ENCODE measurements at places on chromosomes 2 and 18.
A peak's percentile ranks its signal among the peaks of the same experiment; 100 is the strongest.

DNA sequence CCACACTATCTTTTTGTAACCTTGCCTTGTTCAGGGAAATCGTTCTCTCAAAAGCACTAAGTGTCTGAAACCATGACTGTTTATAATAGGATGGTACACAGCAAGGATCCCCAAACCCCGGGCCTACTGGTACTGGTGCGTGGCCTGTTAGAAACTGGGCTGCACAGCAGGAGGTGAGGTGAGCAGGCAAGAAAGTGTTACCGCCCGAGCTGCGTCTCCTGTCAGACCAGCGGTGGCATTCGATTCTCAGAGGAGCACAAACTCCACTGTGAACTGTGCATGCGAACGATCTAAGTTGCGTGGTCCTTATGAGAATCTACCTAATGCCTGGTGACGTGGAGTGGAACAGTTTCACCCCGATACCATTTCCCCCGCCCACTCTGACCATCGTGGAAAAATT lies 81.8 kb upstream of the KCNJ3 start:
- no peak for DNase-seq

- DNase-seq = no peak
These were observed 39.9 kb downstream of the NGEF start for GRCh38 chr2:232973011-232973735.

DNA sequence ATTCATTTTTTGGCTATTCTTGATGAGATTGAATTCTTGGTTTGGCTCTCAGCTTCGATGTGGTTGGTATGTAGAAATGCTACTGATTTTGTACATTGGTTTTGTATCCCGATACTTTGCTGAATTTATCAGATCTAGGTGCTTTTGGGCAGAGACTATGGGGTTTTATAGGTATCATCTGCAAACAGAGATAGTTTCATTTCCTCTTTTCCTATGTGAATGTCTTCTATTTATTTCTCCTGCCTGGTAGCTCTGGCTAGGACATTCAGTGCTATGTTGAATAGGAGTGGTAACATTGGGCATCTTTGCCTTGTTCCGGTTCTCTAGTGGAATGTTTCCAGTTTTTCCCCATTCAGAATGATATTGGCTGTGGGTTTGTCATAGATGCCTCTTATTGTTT lies 5.5 kb upstream of the TACR1 start:
- no peak for DNase-seq

DNA sequence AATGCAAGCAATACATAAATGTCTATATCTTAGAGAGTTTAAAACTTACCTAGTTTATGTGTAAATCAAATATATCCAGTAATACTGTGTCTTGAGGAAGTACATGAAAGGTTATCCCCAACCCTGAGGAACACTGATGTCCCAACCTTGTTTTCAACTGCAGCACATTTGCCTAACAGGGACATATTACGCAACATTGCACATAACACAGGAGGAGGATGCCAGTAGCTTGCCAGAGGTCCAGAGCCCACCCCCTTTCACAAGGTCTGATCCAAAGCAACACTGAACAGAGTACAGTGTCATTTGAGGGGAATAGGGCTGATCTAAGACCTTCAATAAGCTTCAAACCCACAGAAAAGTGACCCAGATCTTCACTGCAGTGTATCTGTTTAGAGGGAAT lies 678.5 kb downstream of the ARHGAP15 start:
- DNase-seq = no peak

DNA sequence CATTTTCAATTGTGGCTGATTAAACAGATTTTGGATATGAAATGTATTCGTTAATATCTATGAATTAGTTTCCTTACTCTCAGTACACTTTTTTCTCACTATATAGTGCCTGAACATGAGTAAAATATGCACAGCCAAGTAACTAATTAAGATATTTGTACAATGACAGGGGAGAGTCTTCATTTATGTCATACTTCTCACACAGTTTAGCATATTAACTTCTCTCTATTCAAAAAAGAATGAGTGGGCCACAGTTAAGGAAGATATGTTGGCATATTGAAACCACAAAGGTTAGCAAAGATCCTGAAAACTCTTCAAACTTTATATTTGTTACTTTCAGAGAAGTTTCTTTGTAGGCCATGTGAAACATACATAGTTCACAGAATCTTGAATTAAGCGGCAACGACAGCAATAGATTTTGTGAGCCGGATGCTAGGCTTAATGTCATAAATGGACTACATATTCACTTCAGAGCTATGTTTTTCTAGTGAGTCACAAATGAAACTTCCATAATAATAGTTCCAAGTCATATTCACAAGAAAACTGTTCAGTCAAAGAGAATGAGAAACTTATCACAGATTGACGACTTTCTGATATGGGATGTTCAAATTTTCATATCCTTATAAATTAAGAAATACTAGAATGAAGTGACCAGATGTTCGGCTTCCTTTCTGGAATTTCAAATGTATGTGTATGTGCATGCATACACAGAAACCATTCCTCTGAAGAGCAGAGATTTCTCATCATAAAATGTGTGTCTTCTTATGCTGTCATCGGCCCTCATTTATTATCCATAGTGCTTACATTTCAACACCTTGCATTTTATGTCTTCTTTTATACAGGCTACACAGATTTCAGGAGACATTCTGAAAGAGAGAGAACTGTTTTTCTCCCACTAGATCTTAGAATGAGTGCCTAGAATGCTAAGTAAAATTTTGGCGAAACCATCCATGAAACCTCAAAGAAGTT lies 584.0 kb downstream of the SATB2 start:
- DNase-seq = no peak

DNA sequence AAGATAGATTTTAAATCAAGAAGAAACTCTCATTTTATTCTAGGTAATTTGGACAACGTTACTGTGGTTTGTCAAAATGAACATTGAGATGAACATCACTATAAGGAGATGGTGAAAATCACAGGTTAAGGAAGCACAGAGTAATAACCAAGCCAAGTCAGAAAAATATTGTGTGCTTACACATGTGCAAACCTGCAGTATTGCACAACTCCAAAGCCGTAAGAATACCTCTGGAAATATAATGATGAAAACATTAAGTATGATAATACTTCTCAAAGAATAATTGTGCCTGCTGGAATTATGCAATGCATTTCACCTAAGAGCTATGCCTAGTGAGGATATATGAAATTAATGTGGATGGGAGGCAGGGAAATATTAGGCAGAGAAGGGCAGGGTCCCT lies 21.1 kb upstream of the GALNT5 start:
- no peak for DNase-seq

GRCh38 chr2:177344316-177344715 lies 48.3 kb upstream of the AGPS start:
- DNase-seq = no peak

GRCh38 chr2:95525294-95526035 lies 40.9 kb upstream of the TRIM43B start:
- DNase-seq = peak; percentile 77

DNA sequence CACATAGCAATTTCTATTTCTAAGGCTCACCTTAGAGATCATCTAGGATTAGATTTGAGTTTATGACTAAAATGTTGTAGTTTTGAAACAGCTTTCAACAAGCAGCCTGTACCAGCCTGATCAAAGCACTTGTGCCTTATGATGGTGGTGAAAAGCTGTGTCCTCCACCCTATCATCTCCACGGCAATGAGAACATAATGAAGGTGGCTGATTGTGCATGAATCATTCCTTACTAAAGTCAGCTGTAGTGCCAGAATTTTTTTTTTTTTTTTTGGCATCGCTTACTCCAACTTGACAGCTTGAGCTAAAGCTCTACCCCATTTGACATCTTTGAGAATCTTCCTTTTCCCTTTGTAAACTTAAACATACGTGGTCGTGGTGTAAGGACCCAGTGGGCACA lies 86.0 kb downstream of the DCC start:
- no peak for DNase-seq

DNA sequence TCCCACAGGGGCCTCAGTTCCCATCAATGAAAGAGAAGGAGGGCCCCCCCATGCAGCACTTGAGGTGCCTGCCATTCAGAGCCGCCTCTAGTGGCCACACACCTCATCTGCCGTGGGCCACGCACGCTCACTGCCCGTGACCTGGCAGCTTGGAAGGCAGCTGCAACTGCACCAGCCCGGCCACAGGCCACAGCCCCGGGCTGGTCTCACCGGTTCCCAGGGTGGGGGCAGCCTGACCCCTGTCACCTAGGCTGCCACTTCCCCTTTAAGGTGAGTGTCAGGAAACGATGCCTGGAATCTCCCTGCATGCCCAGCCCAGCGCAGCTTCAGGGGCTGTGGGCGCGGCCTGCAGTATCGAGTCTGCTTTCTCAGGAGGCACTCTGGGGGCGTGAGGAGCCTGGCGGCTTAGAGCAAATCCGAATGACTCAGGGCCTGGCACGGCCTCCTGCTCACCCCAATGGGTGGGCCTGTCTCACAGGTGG lies 2.6 kb downstream of the MAB21L4 start:
- no peak for DNase-seq

- no peak for DNase-seq
These were observed 122.5 kb downstream of the FIGN start for GRCh38 chr2:163613266-163613731.

DNA sequence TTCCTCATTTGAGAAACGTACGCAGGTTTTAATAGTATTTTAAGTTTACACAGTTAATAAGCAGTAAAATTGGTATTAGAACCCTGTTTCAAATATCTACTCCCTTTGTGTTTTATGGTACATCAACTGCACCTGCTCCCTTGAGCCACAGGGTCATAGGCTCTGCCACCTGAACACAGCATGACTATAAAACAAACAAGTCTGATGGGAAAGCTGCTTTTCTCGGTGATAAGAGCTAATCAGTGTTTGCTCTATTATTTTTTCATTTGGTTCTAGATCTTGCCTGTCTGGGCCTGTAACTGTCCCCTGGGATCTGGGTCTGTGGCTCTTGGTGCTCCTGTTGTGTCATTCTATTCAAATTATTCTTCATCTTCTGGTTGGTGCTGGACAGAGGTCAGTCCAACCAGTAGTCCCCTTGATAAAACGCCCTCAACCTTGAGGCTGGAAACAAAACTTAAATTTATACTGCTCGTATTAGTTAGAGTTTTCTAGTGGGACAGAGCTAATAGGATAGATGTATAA lies 314.8 kb upstream of the LRP1B start:
- DNase-seq = no peak

- no peak for DNase-seq
These were observed 457.8 kb downstream of the EIPR1 start for GRCh38 chr2:2919574-2920365.

DNA sequence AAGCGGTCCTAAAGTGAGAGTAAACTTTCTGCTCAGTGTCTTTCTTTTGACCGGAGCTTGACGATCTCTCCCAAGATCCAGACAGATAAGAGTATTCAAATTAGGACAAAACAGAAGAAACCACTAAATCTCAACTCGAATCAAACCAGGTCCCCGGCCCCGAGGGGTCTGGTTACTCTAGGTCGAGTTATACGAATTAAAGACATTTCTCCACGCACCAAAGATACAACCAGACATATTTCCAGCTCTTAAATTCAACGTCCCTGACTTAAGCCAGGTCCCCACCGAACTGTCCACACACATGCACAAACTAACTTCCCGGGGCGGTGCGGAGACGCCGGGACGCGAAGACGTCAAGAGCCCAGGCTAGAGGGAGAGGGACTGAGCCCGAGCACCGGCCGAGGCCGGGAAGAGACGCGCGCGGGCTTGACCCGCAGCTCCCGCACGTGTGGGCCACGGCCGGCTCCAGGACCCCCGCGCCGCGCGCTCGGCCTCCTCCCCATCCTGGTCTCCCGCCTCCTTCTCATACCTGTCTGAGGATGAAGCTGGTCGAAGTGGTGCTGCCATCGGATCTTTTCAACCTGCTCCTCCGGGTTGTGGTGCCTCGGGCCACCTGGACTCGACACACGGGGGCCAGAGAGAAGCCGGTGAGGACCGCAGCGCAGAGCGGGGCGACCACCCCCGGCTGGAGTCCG lies 896 bp downstream of the CACNB4 start:
- DNase-seq = peak; percentile 35

GRCh38 chr2:60984720-60985119 lies 32.8 kb upstream of the PEX13 start:
- DNase-seq = no peak

- DNase-seq = no peak
These were observed 75.6 kb downstream of the COA5 start for GRCh38 chr2:98532756-98533155.

GRCh38 chr2:138581909-138582308 lies 80.3 kb downstream of the SPOPL start:
- DNase-seq = no peak

GRCh38 chr2:32558492-32558891 lies 69.4 kb upstream of the TTC27 start:
- DNase-seq = no peak

GRCh38 chr2:166375736-166376487 lies at the start of gene SCN9A:
Gene SCN9A, minus strand, starts transcription at chr2:166375944. Its CDS starts 64,188 bp downstream, at chr2:166311756.
- DNase-seq = peak; percentile 90

GRCh38 chr18:71237641-71238040 lies 948.8 kb downstream of the SOCS6 start:
- DNase-seq = no peak

- no peak for DNase-seq
These were observed 49.9 kb upstream of the DAPL1 start for GRCh38 chr2:158745067-158745865.

GRCh38 chr18:46264255-46264654 lies 160.1 kb downstream of the HAUS1 start:
- DNase-seq = no peak

DNA sequence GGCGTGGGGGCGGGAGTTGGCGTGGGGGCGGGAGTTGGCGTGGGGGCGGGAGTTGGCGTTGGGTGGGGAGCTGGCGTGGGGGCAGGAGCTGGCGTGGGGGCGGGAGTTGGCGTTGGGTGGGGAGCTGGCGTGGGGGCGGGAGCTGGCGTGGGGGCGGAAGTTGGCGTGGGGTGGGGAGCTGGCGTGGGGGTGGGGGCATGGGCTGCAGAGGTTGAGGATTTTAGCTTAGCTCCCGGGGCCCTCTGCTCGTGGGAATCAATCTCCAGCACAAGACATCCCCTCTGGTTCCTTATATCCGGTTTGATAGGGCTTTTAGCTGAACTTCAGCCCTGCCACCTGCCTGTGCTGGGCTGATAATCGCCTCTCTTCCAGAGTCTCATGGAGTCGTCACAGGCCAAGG lies 177.0 kb downstream of the LDLRAD4 start:
- no peak for DNase-seq

DNA sequence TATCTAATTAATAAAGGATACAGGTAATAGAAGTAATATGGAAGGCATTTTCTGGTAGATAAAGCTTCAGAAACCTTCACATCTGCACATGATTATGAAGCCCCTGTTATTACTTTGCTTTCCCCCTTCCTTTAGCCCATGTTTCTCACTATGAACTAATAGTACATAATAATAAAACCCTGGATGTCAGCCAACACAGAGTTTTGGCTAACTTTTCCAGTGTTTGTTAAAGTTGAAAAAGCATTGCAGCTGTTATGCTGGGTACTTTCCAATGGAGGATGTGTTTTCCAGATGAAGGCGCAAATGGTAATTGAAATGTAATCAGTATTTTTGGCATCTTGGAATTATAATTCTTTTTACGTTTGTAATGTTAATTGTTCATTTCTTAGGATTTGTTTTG lies 43.5 kb downstream of the SPTBN1 start:
- DNase-seq = no peak

GRCh38 chr2:6956566-6956965 lies 39.4 kb downstream of the RNF144A start:
- DNase-seq = no peak

- no peak for DNase-seq
These were observed 90.5 kb upstream of the CDCA7 start for GRCh38 chr2:173264151-173264550.

- DNase-seq = no peak
These were observed 182.4 kb upstream of the ARL4C start for GRCh38 chr2:234679301-234679740.

All from upper lobe of left lung (tissue), 6 donors.